ENCODE measurements at places on chromosomes 3 and 15.

GRCh38 chr3:41029356-41029755 is 169.9 kb upstream of the CTNNB1 start:
- DNase-seq, result no peak

DNA sequence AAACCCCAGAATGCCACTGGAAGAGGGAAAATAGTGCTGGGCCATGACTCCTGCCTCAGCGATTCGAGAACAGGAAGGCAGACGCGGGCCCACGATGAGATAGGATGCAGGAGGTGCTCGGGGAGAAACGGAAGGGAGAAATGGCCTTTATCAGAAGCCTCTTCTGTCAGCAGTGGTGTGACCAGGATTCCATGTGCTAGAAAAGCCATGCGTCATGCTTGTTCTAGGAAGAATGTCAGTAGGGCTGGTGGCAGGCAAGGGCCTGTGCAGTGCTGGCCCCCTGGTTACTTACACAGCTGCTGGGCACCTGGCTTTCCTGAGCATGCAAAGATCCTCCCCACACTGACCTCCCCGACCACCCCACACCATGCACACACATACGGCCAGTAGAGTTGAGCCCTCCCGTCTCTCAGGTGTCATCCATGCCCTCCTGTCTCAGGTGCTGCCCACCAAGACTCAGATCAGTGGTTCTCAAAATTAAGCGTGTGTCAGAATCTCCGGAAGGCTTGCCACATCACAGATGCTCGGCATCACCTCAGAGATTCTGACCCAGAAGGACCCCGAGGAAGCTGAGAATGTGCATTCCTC is 106.7 kb downstream of the ADAMTS17 start:
- DNase-seq, result no peak

GRCh38 chr3:9110802-9111201 is 138.6 kb downstream of the SRGAP3 start:
- DNase-seq, result no peak

GRCh38 chr3:41200669-41201021 is 1.3 kb downstream of the CTNNB1 start:
- DNase-seq, result peak; percentile 51

DNA sequence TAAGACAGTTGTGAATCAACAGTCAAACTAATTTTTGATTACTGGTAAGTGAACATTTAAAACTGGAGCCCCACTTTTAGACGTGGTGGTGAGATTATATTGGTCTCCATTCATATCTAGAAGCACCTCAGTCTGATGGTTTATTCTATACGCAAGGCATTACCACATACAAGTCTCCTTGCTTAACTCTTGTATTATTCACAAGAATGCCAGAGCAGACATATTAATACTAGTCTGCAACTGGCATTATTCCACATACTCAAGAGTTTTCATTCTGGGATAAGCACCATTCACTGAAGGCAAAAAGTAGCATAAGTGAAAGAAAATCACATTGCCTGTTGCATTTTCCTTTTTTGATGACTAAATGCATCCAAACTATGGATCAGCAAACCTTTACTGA is 36.9 kb upstream of the MEIS2 start:
- no peak for DNase-seq

DNA sequence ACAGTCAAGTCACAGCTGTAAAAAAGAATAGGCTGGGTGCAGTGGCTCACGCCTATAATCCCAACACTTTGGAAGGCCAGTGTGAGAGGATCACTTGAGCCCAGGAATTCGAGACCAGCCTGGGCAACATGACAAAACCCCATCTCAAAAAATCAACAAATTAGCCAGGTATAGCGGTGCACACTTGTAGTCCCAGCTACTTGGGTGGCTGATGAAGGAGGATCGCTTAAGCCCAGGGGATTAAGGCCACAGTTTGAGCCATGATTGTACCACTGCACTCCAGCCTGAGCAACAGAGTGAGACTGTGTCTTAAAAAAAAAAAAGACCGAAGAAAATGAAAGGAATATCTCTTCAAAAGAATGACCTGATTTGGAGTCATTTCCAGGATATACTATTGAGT is 6.6 kb downstream of the HERC1 start:
- DNase-seq, result no peak

GRCh38 chr3:187136337-187136736 is 3.0 kb downstream of the RPL39L start:
- no peak for DNase-seq

- no peak for DNase-seq
Observed at GRCh38 chr3:11130385-11130784, 23.9 kb upstream of the HRH1 start.

GRCh38 chr3:82773207-82773606 is 1011.8 kb upstream of the GBE1 start:
- DNase-seq, result no peak

GRCh38 chr3:42263354-42264346 is 2.3 kb downstream of the CCK start:
- no peak for DNase-seq

DNA sequence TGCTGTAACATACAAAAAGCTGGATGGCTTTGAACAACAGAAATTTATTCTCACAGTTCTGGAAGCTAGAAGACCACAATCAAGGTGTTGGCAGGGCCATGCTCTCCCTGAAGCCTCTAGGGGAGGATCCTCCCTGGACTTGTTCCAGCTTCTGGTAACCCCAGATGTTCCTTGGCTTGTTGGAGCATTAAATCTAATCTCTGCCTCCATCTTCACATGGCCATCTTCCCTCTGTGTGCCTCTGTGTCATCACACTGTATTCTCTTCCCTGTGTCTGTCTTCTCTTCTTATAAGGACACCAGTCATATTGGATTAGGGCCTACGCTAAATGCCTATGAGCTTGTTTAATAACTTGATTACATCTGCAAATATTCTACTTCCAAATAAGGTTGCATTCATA is 109.5 kb downstream of the STAG1 start:
- DNase-seq, result no peak

DNA sequence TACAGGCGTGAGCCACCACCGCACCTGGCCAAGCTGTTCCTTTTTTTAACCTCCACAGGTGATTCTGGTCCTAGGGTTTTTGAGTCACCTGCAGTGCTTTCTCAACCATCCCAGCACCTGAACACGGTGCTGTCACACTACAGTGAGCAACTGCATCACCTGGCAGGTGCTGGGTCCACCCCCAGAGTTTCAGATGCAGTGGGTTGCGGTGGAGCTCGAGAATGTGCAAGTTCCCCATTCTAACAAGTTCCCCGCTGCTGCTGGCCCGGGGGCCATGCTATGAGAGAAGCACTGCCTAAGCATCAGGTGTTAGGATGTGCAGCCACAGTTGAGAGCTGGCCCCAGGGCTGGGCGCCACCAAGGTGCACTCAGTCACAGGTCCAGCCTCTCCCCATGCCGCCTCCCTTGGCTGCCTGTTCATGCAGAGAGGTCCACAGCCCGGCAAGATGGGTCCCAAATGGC is 18.0 kb downstream of the ISG20 start:
- no peak for DNase-seq

- peak; percentile 73 for DNase-seq
Observed at GRCh38 chr3:50323092-50323600, 601 bp upstream of the HYAL2 start.

GRCh38 chr3:188336178-188336577 is 182.2 kb downstream of the LPP start:
- no peak for DNase-seq

DNA sequence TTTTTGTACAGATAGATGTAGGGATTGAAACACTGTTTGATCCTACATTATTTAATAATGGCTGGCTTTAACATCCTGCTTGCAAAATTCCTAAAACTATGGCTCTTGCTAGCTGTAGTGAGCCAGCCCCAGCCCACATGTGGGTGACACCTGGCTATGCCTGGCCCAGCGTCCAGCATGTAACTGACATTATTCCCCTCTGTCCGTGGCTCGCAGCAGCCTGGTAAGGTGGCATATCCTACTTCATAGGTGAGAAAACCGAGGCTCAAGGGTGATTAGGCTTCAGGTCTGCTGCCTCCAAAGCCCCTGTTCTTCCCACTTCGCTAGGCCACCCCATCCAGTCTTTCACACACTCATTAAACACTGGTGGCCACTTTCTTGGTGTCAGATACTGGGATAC is 1.6 kb downstream of the CALML4 start:
- no peak for DNase-seq

DNA sequence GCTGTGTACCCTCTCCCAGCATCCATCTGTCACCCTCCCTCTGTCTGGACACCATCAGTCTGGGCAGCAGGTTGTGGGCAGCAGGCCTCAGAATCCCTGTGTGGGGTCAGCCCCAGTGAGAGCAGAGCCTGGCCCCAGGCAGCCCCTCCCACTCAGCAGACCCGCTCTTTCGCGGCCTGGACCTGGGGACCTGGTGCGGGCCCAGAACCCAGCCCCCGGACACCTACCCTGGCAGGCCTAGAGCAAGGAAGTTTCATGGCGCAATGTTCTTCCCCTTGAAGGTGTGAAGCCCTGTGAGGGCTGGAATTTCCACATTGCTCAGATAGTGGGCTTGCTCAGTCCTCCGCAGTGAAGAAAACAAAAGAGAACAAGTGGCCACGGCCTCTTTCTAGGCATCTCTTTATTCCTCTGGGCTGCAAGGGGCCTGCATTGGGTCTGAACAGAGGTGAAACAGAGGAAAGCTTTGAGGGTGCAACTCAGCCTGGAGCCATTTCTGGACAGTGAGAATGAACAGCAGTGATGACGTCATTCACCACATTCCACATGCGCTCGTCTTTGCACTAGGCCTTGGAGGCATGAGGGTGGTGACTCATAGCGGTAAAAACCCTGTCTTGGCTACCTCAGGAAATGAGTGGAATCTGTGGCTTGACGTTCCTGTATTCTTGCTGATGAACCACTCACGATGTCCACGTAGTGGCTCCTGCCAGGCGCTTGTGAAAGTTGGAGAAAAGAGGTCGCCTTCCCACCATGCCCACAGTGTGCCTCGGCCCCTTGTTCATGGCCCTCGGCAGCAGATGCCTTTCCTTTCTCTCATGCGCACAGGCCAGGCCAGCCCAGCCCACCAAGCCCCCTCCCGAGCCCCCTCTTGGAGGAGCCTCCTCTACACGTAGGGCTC is 66.1 kb downstream of the SLC30A4 start:
- peak; percentile 99 for DNase-seq

DNA sequence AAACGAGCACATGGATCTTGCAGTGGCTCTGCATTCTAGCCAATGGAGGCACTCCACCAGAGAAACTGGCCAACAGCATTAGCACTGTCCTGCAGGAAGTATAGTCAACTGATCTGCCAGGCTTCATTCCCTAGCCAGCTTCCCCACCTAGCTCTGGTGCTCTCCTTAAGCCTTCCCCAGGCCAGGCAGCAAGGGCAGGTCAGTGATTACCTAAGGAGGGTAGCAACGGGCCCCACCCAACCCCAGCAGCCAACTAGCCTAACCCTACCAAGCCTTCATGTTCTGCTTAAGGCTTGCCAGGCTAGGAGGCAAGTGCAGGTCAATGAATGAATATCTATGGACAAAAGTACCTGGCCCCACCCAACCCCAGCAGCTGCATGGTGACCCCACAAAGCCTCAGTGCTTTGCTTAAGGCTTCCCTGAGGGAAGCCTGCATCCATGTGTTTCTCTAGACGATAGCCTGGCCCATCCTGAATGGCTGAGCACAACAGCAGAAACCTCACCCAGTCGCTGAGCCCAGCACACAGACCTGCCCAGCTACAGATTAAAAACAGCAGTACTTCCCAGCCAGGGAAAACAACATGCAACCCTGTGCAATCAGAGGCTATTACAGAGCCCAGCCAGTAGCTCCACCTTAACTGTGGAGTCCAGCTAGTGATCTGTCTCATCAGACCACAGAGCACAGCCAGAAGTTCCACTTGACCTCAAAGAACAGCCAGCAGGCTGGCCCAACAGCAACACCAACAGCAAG is 28.5 kb downstream of the THBS1 start:
- no peak for DNase-seq

DNA sequence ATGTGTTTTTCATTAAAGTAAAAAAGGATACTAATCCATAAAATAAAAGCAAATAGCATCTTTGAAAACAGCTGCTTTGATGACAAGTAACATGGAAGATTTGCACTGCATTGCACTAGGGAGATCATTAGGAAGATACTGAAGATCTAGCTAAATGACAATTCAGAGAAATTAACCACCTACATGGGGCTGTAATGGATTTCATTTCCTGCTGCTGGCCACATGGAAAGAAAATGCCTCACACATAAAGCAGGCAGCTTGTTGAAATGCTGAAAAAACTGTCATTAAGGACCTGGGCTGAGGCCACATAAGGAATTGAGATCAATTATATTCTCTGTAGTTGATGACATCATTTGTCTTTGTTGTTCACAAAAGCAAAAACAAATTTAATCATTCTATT is 94.1 kb downstream of the PYDC2 start:
- DNase-seq, result no peak

DNA sequence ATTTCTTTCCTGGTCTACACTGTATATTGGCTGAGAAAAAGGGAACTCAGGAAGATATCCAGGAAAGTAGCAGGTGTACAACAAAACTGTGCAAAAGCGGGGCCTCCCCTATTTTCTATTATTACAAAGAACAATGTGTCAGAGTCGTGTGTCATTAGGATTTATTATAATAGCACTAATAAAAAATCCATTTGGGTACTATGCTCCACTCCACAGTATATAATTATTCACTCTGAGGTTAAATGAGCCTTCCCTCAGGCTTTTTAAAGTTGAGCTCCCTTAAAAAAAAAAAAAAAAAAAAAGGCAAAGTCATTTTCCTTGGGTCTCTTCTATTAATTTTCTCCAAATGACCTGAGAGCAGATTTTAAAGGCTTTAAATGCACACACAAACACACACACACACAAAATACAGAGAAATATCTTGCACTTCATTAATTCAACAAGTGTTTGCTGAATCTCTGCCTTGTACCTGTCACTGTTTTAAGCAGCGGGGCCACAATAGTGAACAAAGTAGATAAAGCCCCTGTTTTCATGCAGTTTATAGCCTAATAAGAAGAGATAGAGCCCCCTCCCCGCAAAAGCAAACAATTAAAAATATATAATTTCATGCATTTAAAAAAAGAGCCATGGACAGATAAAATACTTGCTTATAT is 1.3 kb upstream of the DPP8 start:
- DNase-seq, result no peak

- no peak for DNase-seq
Observed at GRCh38 chr15:63221346-63221745, 31.9 kb downstream of the RAB8B start.

DNA sequence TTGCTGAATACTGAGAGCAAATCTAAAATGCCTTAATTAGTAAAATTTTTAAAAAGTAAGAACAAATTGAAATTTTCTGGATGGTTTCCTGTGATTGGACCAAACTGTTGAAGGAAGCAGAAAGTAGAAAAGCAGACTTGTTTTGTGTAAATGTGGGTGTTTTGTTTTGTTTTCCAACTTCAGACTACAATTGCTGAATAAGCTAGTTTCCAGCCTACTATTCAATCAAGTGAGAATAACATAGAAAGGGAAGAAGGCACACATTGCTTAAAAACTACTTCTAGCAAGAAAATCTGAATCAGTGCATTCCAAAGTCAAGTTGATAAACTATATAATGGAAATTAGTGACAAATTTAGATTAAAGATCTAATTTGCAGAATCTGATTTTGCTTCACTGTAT is 519.3 kb downstream of the NLGN1 start:
- DNase-seq, result no peak
